ENCODE measurements at places on chromosomes 11 and 22.

GRCh38 chr11:21037850-21038249 is 368.5 kb downstream of the NELL1 start:
- no peaks in the 10 kb centered on the region for H3K36me3 ChIP-seq
- H3K4me3 ChIP-seq: no peak overlapping the region
- no peak overlapping the region for H3K27ac ChIP-seq
- no peaks in the 10 kb centered on the region for H3K4me1 ChIP-seq

DNA sequence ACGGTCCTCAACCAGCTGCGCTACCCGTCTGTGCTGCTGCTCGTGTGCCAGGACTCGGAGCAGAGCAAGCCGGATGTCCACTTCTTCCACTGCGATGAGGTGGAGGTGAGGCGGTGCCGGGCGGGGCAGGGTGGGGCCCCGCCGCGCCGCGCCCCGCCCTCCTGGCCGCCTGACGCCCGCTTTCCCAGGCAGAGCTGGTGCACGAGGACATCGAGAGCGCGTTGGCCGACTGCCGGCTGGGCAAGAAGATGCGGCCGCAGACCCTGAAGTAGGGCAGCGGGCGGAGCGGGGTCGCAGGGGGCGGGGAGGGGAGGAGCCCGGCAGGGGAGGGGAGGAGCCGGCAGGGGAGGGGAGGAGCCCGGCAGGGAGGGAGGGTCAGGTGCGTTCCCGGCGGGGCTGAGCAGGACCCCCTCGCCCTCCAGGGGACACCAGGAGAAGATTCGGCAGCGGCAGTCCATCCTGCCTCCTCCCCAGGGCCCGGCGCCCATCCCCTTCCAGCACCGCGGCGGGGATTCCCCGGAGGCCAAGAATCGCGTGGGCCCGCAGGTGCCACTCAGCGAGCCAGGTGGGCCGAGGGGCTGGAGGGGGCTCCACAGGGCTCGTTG is 14.7 kb downstream of the EPS8L2 start:
- H3K27ac ChIP-seq: peak overlapping the region; percentile 40
- peaks cover 67% of the 10 kb centered on the region for H3K27me3 ChIP-seq
- H3K36me3 ChIP-seq: peaks cover 34% of the 10 kb centered on the region

GRCh38 chr11:38384568-38384967 is 1786.5 kb upstream of the RAG2 start:
- H3K27ac ChIP-seq: no peak overlapping the region
- H3K27me3 ChIP-seq: no peaks in the 10 kb centered on the region
- no peaks in the 10 kb centered on the region for H3K4me1 ChIP-seq

GRCh38 chr11:115498354-115498753 is 5.9 kb downstream of the CADM1 start:
- H3K27ac ChIP-seq: no peak overlapping the region
- peaks cover 10% of the 10 kb centered on the region for H3K27me3 ChIP-seq
- H3K4me1 ChIP-seq: peaks cover 18% of the 10 kb centered on the region
- DNase-seq: no peak
- H3K36me3 ChIP-seq: no peaks in the 10 kb centered on the region

GRCh38 chr11:104570078-104570701 is 328.1 kb downstream of the CASP12 start:
- DNase-seq: no peak
- H3K36me3 ChIP-seq: no peaks in the 10 kb centered on the region
- H3K27me3 ChIP-seq: no peaks in the 10 kb centered on the region
- H3K4me1 ChIP-seq: no peaks in the 10 kb centered on the region

DNA sequence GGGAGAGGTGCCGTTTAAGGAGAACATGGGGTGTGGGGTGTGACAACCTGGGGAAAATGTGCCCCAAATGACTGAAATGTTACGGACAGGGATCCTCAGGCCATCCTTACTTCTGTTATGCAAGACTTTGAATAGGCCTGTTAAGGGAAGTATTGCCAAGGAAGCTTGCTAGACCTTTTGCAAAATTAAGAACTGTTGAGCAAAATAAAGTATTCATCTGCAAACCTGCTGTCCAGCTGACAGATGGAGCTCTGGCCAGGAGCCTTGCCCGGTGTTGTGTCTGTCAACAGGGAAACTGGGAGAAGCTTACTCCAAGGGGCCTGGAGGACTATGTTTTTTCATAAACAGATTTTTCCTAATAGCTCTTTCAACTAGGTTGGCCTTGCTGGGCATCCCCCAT is 48.0 kb downstream of the FAT3 start:
- H3K27ac ChIP-seq: no peak overlapping the region
- peaks cover 9% of the 10 kb centered on the region for H3K4me1 ChIP-seq
- no peaks in the 10 kb centered on the region for H3K27me3 ChIP-seq
- no peaks in the 10 kb centered on the region for H3K36me3 ChIP-seq

DNA sequence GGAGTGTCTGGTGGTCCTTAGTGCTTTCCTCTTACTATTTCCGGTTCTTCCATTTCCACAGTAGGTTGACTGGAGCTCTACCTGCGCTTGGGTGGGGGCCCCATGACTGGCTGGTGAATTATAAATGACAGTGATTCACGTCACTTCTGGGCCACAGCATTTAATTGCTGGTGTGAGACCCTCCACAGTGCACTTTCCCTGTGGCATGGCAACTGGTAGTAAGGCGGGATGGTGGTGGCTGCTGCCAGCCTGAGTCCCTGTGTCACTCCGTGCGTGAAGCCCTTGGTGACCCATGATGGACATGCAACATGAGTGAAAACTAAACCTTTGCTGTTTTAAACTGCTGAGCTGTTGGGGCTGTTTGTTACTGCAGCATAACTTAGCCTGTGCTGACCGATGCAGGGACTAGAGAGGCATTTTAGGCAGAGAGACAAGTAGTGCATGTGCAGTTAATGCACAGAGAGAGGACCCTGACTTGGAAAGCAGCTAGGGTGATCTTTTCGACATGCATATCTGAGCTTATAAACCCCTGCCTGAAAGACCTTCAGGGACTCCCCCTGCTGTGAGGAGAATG is 3.1 kb downstream of the PRDM11 start:
- no peak overlapping the region for H3K4me3 ChIP-seq
- H3K27ac ChIP-seq: no peak overlapping the region
- no peak for DNase-seq
- no peaks in the 10 kb centered on the region for H3K36me3 ChIP-seq
- no peaks in the 10 kb centered on the region for H3K27me3 ChIP-seq
- peaks cover 71% of the 10 kb centered on the region for H3K4me1 ChIP-seq

- no peak overlapping the region for H3K4me3 ChIP-seq
- no peak overlapping the region for H3K27ac ChIP-seq
- H3K36me3 ChIP-seq: peaks cover 96% of the 10 kb centered on the region
- no peak for DNase-seq
- no peaks in the 10 kb centered on the region for H3K27me3 ChIP-seq
Measured at GRCh38 chr11:113339929-113340589, 25.7 kb downstream of the TTC12 start.

GRCh38 chr11:46435679-46436078 is 44.1 kb upstream of the CHRM4 start:
- H3K4me1 ChIP-seq: no peaks in the 10 kb centered on the region
- peaks cover 44% of the 10 kb centered on the region for H3K36me3 ChIP-seq
- H3K27ac ChIP-seq: no peak overlapping the region
- DNase-seq: no peak

- H3K4me3 ChIP-seq: no peak overlapping the region
- peak overlapping the region; percentile 43 for H3K27ac ChIP-seq
- H3K27me3 ChIP-seq: no peaks in the 10 kb centered on the region
- peak; percentile 21 for DNase-seq
Measured at GRCh38 chr22:28440592-28441390, 238.8 kb downstream of the TTC28 start.

GRCh38 chr11:65530157-65530496 is 5.2 kb downstream of the SCYL1 start:
- peaks cover 36% of the 10 kb centered on the region for H3K4me1 ChIP-seq
- no peak overlapping the region for H3K27ac ChIP-seq
- no peaks in the 10 kb centered on the region for H3K27me3 ChIP-seq
- no peak overlapping the region for H3K4me3 ChIP-seq

DNA sequence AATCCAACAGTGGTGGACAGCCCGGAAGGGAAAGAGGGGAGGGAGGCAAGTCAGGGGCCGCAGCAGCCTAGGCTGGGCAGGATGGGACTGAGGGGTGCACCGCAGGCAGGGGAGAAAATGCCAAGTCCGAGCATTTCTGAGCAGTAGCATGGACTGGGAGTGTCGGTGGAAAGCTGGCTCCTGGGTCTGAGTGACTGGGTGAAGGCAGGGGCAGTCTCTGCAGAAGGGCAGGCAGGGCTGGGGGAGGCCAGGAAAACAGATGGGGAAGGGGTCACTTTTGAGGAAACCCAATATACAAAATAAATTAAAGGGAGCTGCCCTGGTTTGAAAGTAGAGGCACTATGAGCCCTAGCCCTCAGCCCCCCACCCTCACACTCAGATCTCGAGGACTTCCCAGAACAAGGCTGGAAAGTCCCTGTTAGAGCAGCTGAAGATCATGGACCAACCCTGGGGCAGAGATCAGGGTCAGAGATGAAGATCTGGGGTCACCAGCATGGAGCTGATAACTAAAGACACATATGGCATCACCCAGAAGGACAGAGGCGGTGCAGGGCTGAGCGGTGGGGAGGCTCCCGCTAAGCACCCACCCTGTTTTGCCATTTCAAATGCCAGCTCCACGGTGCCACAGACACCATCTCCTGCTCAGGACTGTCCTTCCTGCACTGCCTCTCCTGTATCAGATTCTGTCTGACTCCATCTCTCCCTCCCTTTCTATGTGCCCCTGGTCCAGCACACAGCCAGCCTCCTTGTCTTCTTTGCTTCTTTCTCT is 32.4 kb upstream of the ETS1 start:
- H3K4me3 ChIP-seq: no peak overlapping the region
- no peaks in the 10 kb centered on the region for H3K27me3 ChIP-seq
- no peaks in the 10 kb centered on the region for H3K36me3 ChIP-seq
- DNase-seq: no peak
- no peak overlapping the region for H3K27ac ChIP-seq
- peaks cover 16% of the 10 kb centered on the region for H3K4me1 ChIP-seq

DNA sequence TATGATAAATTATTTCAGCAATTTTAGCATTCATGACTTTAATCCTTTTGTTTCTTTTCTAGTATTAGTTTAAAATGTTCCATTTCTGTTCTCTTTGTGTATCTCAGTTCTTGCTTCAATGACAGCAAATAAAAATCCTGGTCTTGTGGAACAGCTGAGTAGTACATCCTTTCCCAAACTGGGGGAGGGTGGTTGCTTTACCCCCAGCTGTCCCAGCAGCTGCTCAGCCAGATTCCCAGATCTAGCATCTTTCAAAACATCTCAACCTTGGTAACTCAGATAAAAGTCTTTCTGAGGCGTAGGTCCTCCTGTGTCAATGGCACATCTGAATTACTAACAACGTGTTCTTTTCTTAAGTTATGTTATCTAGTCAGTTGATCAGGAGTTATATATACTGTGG is 72.2 kb upstream of the GRK2 start:
- H3K4me1 ChIP-seq: peaks cover 18% of the 10 kb centered on the region
- no peak for DNase-seq
- no peak overlapping the region for H3K27ac ChIP-seq
- H3K27me3 ChIP-seq: no peaks in the 10 kb centered on the region
- no peak overlapping the region for H3K4me3 ChIP-seq
- peaks cover 73% of the 10 kb centered on the region for H3K36me3 ChIP-seq

- no peaks in the 10 kb centered on the region for H3K36me3 ChIP-seq
- H3K27me3 ChIP-seq: no peaks in the 10 kb centered on the region
- H3K4me3 ChIP-seq: no peak overlapping the region
- no peak overlapping the region for H3K27ac ChIP-seq
- DNase-seq: no peak
- peaks cover 8% of the 10 kb centered on the region for H3K4me1 ChIP-seq
Measured at GRCh38 chr22:48089601-48090331, 1327.3 kb downstream of the TBC1D22A start.

DNA sequence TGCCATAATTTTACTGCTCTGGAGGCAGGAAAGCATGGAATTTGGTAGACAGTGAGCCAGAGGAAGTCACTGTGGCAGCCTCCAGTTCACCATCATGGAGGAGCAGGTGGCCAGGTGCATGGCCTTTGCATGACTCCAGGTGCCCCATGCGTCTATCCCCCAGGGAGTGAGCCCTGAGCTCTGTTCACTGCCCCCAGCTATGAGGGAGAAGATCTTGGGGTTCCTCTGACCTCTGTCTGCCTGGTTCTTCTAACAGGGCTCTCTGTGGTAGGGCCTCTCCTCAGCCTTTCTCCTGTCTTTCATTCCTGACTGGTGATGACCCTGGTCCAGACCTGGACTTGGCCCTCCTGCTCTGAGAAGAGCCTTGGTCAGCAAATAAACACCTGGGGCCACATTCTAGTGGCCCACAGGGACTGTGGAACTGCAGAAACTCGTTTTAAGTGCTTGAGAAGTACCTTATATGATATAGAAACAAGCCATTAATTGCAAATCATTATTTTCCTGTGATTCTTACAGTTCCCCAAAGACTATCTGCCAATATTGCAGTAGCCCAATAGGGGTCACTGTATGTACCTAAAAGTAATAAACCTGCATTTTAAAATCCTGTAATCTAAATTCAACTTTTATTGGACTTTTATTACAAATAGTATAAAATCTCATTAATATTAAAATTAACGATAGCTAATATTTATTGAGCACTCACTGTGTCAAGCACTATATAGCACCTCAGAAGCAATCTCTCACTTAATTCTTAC is 120.0 kb upstream of the SYT13 start:
- no peak overlapping the region for H3K27ac ChIP-seq
- H3K4me3 ChIP-seq: no peak overlapping the region
- H3K36me3 ChIP-seq: no peaks in the 10 kb centered on the region
- no peaks in the 10 kb centered on the region for H3K4me1 ChIP-seq

DNA sequence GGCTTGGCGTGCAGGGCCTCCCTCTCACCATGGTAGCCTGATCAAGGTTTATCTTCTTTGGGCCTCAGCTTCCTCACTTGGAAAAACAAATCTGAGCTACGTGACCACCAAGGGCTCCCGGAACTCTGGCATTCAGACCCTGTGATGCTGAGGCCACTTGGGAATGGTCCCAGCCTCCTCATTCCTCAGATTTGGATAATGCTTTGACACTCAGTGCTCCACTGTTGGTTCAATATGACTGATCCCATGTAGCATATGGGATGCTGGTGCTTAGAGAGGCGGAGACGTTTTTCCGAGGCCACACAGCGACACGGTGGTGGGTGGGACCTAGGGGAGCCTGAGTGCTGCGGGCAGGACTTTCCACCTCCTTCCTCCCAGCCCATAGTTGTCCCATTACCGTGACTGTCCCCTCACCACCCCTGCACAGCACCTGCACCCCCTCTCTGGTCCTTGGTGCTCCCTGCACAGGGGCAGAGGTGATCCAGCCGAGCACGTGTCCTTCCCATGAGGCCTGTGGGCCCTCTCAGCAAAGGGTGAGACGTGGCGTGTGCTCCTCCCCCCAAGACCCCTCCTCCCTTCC is 23.1 kb downstream of the MB start:
- no peaks in the 10 kb centered on the region for H3K36me3 ChIP-seq
- peak; percentile 52 for DNase-seq
- H3K4me3 ChIP-seq: no peak overlapping the region
- no peak overlapping the region for H3K27ac ChIP-seq
- no peaks in the 10 kb centered on the region for H3K27me3 ChIP-seq

GRCh38 chr22:19565382-19566278 is 41.4 kb upstream of the CLDN5 start:
- no peaks in the 10 kb centered on the region for H3K36me3 ChIP-seq
- no peak overlapping the region for H3K27ac ChIP-seq
- H3K27me3 ChIP-seq: no peaks in the 10 kb centered on the region

DNA sequence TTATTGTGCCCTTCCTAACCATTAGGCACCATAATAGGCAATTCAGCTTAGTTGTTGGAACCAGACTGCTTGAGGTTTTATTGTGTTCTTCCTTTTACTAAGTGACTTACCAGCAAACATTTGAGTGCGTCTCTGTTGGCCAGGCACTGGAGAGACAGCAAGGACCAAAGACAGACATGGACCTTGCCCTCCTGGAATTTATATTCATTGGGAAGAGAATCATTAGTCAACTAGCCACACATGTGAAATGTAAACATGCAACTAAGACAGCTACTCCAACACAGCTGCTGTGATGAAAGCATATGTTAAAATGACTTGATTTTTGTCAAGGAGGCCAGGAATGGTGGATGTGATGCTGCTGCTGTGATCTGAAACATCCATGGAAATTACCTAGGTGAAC is 106.4 kb downstream of the TRAF6 start:
- no peak overlapping the region for H3K4me3 ChIP-seq
- H3K27me3 ChIP-seq: no peaks in the 10 kb centered on the region
- no peaks in the 10 kb centered on the region for H3K36me3 ChIP-seq
- H3K4me1 ChIP-seq: no peaks in the 10 kb centered on the region
